ENCODE measurements at places on chromosomes 16 and 17.
A peak's percentile ranks its signal among the peaks of the same experiment; 100 is the strongest.

DNA sequence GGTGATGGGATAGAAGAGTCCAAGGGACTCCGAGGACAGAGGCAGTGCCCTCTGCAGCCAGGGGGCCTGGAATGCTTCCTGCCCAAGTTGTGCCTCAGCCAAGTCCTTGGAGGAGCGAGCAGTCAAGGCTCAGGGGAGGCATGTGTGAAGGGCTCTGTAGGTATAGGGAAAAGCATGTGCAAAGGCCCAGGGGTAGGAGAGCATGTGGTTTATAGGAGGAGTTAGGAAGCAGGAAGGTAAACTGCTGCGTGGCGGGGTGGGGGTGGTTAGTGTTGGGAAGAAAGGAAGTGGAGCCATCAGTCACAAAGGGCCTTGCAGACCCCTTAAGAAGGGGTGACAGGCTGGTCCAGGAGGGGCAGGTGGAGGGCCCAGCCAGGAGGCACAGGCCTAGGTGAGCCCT is 7.2 kb downstream of the POLR3E start:
- no peak for DNase-seq

DNA sequence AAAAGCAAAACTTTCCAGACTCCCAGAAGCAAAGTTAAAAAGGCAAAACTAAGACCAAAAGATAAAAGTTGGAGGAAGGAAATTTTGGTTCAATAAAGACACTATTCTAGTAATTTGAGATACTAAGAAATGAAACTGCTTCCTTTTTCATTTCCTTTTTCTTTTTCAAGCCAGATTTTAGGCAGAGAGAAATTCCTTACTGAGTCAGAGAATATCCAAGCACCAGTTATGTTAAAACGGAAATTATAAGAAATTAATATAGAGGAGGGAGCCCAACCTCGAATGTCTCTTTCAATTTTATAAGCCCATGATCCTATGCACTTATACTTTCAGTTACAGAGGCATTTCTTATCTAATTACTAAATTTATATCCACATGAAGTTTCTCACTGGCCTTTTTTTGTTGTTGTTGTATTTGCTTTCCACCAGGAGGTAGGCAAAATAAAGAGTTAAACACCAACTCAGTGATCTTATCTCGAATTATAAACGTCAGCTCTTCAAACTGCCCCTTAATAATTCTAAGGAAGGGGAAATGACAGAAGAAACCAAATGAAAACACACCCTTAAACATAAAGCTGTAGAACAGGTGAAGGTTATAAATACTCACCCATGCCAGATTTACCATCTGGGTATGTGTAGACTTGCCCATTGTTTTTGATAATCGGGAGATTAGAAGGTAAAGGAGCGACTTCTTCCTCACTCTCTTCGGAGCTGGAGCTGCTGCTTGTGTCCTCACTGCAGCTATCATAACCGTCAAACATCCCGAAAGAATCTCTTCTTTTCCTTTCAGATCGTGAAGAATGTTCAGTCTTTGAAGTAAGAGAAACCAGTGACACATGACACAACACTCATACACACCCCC is 35.2 kb downstream of the MBTD1 start:
- peak; percentile 8 for DNase-seq

- DNase-seq: no peak
Measured at GRCh38 chr17:82086941-82087906, 10.8 kb downstream of the FASN start.

DNA sequence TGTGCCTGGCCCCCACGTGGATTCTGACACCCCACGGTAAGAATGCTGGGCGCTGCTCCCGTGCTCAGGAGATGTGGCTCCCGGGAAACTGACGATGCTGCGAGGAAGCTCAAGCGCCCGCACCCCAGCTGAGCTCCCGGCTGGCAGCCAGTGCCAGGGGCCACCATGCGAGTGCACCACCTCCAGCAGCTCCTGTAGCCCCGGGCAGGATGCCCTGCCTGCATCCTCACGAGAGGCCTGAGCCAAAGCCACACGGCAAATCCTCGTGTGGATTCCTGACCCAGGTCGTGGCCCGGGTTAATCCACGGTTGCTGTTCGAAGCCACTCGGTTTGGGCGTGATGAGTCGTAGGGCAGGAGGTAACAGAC is 11.6 kb upstream of the DPEP1 start:
- no peak for DNase-seq

DNA sequence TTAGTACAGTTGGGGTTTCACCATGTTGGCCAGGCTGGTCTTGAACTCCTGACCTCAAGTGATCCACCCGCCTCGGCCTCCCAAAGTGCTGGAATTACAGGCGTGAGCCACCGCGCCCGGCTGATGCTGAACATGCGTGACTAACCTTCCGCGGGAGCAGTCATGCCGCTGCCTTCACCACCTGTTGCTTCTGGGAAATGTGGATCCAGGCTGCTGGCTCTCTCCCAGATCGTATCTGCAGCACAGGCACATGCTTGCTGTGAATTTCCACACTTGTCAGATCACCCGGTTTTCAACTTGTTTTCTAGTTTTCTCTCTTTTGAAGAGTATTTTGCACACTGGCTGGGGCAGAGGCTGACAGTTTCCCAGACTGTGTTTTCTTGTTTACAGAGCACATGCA is 97.9 kb downstream of the ADCY9 start:
- DNase-seq: peak; percentile 42

DNA sequence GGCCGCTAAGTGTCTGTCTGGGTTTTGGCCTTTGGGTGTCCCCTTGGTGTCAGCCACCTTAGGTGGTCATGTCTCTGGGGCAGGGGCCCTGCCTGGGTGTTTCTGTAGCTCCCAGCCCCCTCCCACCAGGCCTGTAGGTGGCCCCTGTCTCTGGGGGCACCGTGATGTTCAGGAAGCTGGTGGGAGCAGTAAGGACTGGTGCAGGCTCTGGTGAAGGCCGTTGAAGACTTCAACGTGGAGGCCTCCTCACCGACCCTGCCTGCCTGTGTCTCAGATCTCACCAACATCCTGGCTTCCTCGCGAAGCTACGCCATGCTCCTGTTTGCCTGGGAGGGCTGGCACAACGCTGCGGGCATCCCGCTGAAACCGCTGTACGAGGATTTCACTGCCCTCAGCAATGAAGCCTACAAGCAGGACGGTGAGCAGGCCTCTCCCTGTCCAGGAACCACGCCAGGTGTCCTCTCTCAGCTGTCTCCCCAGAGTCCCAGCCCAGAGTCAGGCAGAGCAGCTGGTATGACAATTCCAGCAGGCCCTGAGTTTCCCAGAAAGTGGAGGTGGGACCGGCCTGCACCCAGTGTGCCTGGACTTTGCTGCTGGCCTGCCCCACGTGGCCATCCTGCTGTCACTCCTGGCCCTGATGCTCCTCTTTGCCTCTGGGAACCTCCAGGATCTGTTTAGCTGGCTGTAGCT is 2.8 kb downstream of the ACE start:
- no peak for DNase-seq

DNA sequence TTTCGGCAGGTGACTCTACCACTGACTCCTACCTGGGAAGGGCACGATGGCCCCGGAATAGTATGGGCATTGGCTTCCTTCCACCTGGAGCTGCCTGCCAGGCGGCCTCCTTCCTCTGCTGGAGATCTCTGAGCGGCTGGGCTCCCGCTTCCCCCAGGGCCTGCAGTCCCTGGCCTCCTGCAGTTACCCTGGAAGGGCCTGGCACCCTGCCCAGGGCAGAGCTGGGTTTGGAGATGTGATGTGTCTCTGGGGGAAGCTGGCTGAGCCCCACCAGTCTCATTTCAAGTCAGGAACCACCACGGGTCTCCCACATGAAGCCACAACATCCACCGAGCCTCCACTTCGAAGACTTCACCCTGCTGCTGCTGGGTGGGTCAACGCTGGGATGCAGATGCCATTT is 97.9 kb downstream of the IRF8 start:
- DNase-seq: no peak

DNA sequence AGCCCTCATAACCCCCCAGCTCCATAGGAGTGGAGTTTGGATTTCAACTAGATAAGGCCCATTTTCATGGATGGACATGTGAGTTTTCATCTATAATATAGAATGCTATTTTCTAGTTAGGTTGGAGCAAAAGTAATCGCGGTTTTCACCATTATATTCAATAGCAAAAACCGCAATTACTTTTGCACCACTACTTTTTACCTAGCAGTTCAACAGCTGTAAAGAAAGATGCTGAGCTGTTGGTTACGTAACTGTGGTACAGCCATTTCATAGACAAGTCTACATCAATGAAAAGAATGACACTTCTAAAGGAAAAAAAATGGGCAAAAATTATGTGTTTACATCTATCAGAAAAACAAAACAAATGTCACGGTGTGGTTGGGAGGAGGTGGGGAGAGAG is 507.7 kb downstream of the MAF start:
- DNase-seq: no peak

DNA sequence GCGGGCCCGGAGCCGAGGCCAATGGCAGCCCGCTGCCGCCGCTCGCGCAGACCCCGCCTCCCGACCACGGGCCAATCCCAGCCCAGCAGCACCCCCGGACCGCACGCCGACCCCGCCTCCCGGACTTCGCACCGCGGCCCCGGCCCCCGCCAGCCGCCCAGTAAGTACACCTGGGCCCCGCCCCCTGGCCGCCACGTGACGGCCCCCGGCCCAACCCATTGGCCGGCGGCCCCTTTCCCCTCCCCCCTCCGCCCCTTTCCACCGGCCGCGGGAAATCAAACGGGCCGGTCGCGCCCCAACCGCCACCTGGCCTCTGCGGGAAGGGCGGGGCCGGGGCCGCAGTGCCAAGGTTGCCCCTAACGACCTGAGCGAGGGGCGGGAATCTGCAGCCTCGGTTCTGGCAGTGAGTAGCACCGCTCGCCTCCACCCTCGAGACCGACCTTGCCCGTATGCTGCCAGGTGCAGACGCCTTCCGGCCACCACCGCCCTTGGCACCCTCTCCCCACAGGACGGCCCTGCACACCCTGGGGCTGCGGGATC is at the start of gene YBX2:
TSS of gene YBX2 (minus strand) at position 26 of the 540 bp plus-strand sequence. CDS start 139 bp downstream, outside the sequence.
- DNase-seq: peak; percentile 63

GRCh38 chr16:56728980-56729734 is 772 bp upstream of the NUP93 start:
- no peak for DNase-seq

- no peak for DNase-seq
Measured at GRCh38 chr17:47982645-47983390, 11.9 kb downstream of the CDK5RAP3 start.

DNA sequence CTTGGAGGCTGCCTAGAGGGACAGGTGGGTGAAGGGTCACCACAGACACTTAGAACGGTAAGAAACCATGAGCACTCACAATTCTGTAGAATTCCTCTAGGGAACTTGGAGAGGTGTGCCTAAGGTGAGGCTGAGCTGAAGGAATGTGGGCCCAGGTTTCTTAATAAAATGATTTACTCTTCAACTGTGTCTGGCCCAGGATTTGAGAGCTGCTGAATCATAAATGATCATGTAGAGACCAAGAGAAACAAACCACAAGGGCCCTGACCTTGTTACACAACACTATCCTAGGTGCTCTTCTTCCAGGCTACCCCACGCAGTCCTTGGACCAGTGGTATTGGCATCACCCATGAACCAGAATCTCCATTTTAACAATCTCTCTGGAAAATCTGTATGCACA is 27.7 kb downstream of the ZNF18 start:
- no peak for DNase-seq

DNA sequence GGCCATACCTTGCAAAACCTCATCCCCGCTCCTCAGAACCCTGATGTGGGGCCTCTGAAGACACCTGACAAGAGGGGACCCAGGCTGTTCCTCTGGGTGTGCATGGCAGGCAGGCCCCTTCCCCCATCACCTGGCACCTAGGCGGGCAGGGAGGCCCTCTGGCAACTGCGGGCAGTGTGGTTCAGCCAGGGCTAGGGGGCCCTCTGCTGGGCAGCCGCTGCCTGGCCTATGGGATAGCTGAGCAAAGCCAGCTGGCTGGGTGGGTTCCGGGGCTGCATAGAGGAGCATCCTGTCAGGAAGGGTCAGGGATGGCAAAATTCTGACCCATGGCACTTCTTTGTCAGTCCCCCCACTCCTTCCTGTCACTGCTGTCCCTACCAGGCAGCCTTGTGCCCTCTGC is 228.7 kb upstream of the ASIC2 start:
- peak; percentile 25 for DNase-seq

DNA sequence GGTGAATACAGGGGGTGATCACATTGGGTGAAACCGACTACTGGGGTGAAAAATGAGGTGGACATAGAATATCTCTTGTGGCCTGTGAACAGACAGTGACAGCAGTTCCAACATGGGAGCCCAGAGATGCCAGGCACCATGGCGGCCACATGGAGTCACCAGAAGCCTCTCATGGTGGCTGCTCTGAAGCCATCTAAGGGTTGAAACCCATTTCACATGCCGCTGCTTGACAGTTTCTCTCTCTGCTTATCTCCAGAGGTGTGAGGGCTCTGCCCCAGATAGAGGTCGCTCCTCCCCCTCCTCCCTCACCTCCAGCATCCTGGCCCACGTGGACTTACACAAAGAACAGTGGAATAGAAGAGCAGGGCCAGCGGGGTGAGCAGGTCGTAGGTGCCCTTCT is 37.9 kb upstream of the PIK3R6 start:
- no peak for DNase-seq

DNA sequence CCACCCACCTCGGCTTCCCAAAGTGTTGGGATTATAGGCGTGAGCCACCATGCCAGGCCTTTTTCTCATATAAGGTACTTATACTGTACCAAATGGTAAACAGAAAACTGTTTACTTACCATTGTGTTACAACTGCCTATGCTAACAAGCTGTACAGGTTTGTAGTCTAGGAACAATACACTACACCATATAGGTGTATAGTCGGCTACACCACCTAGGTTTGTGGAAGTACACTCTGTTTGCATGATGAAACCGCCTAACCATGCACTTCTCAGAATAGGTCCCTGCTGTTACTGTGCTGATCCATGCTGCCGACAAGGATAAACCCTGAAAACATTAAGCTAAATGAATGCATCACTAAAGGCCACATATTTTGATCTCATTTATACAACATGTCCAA is 18.9 kb downstream of the DNAJA2 start:
- no peak for DNase-seq

- peak; percentile 68 for DNase-seq
Measured at GRCh38 chr17:38870259-38871165, 654 bp downstream of the LASP1 start.

GRCh38 chr16:11582157-11582814 is 4.4 kb downstream of the LITAF start:
- no peak for DNase-seq
